Cerebellar cortex (tissue), 1 donor: ENCODE measurements at places on chromosomes 2 and 18.

DNA sequence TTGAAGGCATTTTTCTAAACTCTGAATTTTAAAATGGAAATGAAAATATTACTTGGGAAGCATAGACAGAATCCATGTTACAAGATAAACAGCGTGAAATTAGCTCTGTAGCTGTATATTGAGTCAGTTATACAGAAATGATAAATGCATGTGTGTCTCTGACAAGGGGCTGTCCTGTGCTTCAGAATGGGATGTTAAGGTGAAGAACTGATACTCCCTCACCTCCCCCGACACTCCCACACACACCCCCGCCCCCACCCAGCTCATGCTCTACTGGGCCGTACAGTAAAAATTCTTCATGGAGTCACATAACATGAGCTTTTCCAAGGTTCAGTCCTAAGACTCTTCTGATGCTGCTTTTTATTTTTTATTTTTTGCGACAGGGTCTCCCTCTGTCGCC, 869 bp upstream of the THUMPD2 start:
- DNase-seq = no peak

- DNase-seq = no peak
Observed at GRCh38 chr2:178891959-178892485, 84.8 kb upstream of the TTN start.

GRCh38 chr2:230429513-230429912, 13.5 kb downstream of the SP100 start:
- DNase-seq = no peak

GRCh38 chr2:180012523-180012922, 5.4 kb upstream of the CWC22 start:
- no peak for DNase-seq

GRCh38 chr18:44729631-44730101, 49.0 kb downstream of the SETBP1 start:
- DNase-seq = no peak

- DNase-seq = no peak
Observed at GRCh38 chr18:26791676-26792075, 73.8 kb downstream of the AQP4 start.

- no peak for DNase-seq
Observed at GRCh38 chr18:26461405-26461804, 86.9 kb downstream of the KCTD1 start.

DNA sequence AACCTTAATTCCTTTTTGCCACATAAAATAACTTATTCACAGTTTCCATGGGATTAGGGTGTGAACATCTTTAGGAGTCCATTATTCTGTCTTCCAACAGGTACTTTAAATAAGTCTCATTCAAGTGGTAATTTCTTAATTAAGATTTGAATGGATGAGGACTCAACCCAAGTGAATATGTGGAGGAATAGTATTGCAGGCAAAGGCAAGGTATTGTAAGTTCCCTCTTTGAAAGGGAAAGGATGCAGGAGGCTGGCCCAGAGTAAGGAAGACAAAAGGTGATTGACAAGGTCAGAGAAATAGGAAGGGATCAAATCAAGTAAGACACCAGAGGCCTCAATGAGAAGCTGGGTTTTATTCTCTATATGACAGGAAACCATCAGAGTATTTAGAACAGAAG, 238.2 kb upstream of the RBMS1 start:
- no peak for DNase-seq

- DNase-seq = peak; percentile 91
Observed at GRCh38 chr18:5295981-5296705, 617 bp upstream of the ZBTB14 start.

GRCh38 chr18:46946656-46947282, 29.4 kb downstream of the KATNAL2 start:
- DNase-seq = peak; percentile 92

GRCh38 chr18:58535340-58536201, 93.3 kb downstream of the ALPK2 start:
- no peak for DNase-seq

DNA sequence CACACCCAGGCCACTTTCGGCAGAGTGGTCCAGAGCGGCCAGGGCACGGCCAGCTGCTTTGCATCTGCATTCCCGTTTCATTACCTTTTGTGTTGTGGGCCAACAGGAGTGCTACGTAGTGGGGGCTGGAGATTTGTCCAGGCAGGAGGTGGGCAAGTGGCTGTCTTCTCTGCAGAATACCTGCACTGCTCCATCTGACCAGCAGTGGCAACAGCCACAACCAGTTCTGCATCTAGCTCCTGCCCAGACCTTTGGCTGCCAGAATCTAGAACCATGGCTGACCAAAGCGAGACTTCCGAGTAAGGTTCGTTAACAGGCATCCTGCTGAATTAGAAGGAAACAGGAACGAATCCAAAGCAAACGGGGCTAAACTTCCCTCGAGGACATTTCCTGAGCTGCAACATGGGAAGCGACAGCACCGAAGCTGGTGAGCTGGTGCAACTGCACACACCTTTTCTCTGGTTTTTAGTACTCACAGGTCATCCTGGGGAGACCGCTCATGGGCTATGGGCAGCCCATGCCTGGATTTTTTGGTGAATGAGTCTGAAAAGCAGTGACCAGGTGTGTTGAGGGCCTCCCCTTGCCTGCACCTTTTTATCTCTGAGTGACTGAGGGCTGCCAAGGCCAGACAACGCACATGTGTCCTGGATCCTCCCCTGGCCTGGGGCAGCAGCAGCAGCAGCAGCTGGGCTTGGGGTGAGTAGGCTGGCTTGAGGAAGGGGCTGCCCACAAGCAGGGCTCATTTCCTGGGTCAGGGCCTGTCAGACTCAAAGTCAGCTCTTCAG, 10.5 kb downstream of the GDF7 start:
- no peak for DNase-seq

DNA sequence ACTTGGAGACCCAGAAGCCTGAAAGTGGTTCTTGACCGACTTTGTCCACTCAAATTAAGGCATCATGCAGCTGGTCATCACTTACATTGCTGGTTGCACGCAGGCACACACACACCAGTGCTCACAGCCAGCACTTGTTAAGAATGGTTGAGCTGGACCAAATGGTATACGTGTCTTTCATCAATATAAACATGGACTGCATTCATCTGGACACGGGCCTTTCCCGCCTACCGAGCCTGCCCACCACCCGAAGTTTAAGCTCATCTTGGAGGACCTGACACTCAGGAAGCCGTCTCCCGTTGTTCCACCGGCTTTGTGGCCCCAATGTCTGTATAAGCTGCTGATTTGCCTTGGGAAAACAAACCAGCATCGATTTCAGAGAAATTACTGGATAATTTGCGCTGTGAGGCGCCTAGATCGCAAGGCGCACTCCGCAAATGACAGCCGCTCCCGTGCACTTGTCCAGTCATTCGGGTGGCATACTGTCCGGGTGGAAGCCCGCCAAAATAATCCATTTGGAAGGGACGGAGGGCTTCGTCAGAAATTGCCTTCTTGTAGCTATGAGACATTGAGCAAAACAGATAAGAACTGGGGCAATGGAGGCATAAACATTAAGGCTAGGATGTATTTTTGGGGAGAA, 40.1 kb upstream of the AKAIN1 start:
- peak; percentile 52 for DNase-seq

DNA sequence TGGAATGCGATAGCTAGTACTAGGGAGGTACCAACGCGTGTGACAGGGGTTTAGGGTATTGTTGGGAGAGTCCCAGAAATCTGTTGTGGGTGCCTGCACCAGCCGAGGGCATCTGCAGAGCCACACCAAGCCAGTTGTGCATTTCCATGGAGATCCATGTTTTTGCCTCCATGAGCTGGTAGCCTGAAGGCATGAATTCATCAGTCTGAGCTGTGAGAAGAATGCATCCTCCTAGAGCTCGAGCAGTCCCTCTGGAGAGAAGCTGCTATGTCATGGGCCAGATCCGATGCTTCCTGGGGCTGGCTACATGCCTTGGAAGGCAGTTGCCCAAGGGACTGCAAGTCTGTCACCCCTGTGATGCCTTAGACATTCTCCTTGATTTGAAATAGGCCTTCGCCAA, 57.9 kb downstream of the LIPG start:
- no peak for DNase-seq

DNA sequence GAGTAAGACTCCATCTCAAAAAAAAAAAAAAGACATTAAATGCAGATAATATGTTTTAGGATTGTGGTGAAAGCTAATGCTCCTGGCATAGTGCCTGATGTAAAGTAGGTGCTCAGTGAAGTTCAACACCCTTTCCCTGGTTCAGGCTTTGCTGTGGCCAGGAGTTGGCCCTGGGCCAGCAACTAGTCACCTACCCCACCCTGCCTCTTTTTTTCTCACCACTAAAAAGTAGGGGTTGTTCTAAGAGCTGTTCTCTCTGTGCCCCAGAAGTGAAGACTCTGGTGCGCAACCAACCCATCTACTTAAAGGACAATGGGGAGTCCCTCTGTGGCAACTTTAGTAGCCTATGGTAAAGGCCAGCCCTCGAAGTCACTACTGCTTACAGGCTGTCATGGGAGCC, 75.9 kb downstream of the DNMT3A start:
- no peak for DNase-seq

- DNase-seq = no peak
Observed at GRCh38 chr2:72630767-72631166, 195.1 kb downstream of the EXOC6B start.

- DNase-seq = no peak
Observed at GRCh38 chr2:164906947-164907346, 48.4 kb downstream of the SLC38A11 start.

DNA sequence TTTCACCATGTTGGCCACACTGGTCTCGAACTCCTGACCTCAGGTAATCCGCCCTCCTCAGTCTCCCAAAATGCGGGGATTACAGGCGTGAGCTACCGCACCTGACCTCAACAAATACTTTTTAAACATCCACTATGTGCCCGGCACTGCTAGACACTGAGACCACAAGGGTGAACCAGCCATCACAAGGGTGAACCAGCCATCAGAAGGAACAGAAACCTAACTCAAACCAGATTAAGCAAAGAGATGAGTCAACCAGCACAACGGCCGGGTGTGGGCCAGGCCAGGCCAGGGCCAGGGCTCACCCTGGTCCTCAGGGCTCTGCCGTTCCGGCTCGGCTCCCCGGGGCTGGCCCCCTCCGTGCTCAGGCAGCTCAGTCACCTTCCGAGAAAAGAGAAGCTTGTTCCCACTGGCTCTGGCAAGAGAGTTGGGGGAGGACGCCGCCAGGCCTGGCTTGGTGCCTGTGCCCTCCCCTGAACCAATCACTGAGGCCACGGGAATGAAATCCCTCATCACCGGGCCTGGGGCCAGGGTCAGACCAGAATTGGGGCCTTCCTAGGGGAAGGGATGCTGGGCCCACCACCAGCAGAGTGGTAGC, 4.4 kb downstream of the TEX44 start:
- peak; percentile 52 for DNase-seq

GRCh38 chr2:211812587-211812986, 726.0 kb downstream of the ERBB4 start:
- no peak for DNase-seq

DNA sequence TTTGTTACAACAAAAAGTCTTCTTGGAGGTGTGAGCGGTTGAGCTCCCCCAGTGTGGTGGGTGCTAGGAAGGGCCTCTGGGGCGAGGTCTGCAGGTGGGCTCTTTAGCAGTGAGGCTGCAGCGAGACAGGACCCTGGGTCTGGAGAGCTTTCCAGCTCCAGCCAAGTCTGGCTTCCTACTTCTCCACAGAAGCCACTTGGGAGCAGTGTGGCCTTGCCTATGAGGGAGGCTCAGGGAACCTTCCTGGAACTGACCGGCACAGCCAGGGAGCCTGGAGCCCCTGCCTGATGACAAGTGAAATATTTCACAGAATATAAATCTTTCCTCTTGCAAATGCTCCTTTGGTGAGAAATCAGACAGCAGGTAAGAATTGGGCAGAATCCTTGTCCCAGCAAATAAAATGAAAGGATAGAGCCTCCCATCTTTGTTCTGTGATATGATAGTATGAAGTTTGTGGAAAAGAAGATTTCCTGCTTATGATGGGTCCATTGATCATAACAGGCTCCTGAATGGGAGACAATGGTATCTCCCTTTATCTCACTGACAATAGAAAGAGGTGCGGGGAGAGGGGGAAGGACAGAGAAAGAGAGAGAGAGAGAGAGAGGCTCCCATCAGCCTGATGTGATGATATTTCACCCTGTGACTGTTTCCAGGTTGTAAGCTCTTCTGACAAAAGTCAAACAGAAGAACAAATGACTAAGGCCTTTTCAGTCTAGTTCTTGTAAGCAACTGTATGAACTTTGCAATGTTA, 289.8 kb upstream of the SPRED2 start:
- DNase-seq = peak; percentile 58

- DNase-seq = no peak
Observed at GRCh38 chr18:2258954-2259353, 312.4 kb downstream of the METTL4 start.

DNA sequence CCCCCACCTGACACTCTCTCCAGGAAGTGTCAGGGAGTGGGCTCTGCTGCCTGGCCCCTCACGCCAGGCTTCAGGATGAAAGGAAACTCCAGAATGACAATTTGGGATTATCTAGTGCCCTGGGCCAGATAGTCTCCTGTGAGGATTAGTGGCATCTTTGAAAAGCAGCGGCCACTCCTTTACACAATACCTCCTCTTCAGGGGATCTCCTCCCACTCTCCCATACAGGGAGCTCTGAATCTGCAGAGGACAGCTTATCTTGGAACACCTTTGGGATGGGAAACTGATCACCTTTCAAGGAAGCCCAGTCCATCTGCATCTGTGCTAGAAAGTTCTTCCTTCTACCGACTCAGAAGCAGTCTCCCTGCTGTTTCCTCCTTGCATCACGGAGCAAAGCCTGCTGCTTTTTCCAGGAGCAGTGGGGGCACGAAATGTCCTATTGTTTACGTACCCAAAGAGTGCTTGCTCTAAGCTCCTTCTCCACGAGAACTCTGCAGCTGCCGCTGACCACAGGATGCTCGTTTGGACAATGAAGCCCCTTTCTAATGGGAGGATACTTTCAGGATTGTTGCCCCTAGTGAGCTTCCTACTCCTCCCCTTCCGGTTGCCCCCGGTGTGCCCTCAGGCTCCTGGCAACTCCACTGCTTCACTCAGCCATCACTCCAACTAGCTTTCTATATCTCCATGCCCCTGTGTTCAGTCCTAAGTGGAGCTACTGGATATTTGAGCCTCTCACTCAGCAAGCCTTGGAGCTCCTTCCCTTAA, 31.5 kb downstream of the SIX3 start:
- no peak for DNase-seq

DNA sequence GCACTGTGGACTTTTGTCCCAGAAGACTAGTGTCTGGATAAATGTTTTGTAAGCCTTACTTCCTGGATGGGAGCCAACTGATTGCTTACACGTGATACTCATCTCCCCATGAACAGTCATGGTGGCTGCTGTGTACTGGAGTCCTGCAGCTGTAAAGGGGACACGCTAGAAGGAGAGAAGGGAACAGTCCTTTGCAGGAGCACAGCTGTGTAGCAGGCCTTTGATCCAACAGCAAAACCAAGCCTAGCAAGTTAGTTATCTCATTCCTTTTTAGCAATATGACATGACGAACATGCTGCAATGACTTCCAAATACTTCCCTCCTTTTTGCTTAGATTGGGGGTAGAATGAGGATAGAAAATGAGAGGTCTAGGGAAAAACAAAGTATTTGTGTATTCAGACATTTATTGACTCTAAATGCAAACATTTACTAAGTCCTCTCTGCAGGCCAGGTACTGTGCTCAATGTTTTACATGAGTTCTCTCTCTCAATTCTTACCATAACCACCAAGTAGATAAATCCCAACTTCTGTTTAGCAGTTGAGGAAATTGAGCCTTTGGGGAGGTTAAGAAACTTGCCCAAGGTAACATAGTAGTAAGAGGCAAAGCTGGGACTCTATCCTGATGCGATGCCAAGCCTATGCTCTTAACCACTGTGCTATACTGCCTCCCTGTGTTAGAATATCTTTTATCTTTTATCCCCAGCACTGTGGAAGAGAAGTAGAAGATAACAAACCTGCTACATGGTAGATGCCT, 55.4 kb upstream of the CD28 start:
- DNase-seq = peak; percentile 9

- no peak for DNase-seq
Observed at GRCh38 chr2:37376421-37377186, 32.2 kb downstream of the QPCT start.

GRCh38 chr2:232634206-232635150, 1.1 kb downstream of the EFHD1 start:
- DNase-seq = no peak
